ENCODE measurements at places on chromosomes 6 and 20.

GRCh38 chr20:51946586-51946985 lies 144.3 kb upstream of the SALL4 start:
- no peak for DNase-seq

DNA sequence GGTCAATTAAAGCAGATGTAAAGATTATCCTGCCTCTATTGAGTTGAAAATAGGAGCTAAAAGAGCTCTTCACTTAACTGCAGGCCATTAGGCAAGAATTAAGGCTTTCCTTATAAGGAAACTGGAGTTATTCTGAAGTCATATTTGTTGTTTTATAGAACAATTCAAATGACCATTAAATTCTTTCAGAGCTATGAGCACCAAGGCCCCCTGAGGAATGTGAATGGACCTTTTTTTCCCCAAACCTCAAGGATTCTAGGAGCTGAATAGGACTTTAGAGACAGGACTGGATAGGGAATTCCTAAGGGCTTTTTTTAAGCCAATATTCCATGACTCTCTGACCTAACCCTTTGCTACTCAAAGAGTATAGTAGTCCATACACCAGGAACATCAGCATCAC lies 565.7 kb upstream of the BTBD3 start:
- DNase-seq = no peak

DNA sequence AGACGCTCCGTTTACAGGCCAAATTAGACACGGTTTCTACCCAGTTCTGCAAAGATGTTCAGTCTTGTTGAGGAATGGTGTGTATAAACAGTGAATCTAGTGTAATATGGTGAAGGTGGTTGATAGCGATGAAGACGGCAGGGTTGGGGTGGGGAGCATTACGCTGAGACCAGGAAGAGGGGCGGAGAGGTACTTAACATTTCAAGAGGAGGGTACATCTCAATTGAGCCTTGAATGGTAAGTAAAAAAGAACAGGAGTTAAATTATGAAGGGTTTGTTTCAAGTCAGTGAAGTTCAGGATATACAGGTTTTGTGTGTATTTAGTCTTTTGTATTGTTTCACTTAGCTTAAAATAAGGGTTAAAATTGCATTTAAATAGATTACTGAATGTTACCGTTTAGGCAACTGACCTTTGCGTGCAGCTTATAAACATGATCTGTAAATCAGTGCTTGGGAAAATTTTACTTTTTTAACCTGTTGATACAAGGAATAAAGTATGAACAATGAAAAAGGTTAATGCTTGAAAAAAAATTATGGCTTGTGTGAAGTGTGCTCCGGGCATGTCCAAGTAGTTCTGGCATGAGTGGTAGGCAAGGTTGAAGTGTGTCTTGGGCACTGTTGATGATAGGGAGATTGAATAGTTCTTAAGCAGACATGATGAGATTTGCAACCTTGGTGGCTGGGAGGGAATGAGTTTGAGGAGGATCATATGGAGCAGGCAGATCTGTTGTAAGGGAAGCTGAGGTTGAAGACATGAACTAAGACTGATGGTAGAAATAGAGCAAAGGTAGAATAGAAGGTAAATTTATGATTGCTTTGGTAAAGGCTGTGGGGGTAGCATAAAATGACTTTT lies 842 bp downstream of the POLR1C start:
- no peak for DNase-seq

- DNase-seq = no peak
Measured at GRCh38 chr20:41983159-41983558, 365.0 kb upstream of the CHD6 start.

DNA sequence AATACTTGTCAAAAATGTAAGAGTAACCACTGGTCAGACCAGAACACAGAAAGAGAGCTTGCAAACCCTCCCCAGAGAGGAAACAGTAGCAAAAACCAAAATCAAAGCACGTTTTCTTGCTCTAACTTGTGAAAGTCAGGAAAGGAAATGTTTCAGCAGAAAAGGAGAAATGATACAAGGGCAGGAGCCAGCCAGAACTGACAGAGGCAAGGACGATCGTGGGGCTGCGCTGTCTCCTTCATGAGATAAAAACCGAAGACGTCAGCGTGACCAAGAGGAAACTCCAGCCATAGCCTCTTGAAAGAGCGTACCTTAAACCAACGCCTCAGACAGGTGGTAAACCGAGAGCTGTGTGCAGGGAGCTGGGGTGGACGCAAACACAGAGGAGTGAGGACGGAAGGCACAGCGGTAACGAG lies 27.5 kb downstream of the LAMA5 start:
- DNase-seq = no peak

All from activated CD4-positive, CD25-positive, alpha-beta regulatory T cell (primary cell).